Pancreas (tissue), 10 donors: ENCODE measurements at places on chromosomes 7 and 10. TPM values are rescaled to one million over a fixed set of nuclear protein-coding genes. Genes with fewer than 3 reads are reported as not detected.

- no peaks in the 10 kb centered on the region for H3K36me3 ChIP-seq
- no peak overlapping the region for H3K4me3 ChIP-seq
- H3K4me1 ChIP-seq, result no peaks in the 10 kb centered on the region
- H3K27ac ChIP-seq, result no peak overlapping the region
- DNase-seq, result no peak
These were observed 351.2 kb downstream of the GFRA1 start for GRCh38 chr10:115921795-115922194.

- no peaks in the 10 kb centered on the region for H3K36me3 ChIP-seq
- no peak overlapping the region for H3K27ac ChIP-seq
- H3K27me3 ChIP-seq, result no peaks in the 10 kb centered on the region
These were observed 32.8 kb upstream of the FGL2 start for GRCh38 chr7:77232467-77232866.

DNA sequence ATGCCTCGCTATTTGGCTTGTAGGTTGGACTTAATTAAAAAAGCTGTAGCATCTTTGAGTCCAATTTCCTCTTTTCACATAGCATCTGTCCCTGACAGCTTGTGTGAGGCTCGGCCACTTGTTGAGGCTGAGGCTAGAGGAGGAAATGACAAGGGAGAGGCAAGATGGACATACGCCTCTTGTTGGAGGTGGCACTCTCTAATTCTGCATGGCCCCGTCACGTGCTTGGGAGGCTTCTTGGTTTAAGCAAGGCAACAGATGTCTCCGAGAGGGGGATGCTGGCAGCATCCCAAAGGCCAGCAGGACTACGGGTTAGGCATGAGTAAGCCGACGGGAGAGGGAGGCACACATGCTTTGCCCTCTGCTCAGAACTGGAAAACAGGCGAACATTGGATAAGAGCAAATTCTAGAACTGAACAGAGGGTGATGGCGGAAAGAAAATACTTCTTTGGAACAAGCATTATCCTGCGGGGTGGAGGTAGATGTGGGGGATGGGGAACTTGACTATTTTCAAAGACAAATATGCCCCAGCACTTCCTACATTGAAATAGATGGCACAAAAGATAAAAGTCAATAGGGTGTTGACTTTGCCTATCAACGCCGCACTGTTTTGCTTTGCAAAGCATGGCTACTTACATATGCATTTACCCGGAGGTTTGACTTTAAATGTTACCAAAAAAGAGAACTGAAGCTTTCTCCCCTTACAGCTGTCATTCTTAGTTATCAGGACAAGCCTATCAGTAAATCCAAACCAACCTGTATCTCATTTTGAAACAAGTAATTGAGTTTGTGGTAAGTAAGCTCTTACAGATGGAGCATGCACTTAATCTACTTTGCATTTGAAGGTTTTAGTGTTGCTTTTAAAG is 94.8 kb downstream of the CHN2 start:
- no peaks in the 10 kb centered on the region for H3K36me3 ChIP-seq
- H3K4me1 ChIP-seq, result peaks cover 13% of the 10 kb centered on the region

DNA sequence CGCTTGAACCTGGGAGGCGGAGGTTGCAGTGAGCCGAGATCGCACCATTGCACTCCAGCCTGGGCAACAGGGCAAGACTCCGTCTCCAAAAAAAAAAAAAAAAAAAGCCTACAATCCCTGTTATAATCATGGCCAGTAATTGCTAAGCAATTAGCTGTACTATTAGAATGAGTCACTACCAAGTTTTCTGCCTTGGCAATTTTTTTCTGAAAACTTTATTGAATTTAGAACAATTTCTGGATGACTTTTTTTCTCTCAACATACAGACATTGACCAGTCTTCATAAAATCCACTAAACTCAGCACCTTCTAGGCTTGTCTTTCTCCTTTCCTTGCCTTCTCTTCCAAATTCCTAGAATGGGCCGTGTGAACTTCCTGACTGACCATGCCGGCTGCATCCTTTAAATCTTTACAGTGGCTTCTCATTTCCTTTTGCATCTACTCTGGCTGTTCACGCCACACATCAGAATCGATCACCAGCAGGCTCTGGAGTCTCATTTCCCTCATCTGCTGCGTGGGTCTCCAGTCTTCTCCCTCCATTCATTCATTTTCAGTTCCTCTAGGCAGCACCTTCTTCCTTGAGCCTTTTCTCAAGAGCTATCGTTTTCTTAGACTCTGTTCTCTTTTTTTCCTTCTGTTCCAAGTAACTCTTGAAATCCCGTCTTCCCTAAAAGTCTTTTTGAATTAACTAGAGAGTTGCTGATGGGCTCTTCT is 107.9 kb downstream of the KAT6B start:
- no peaks in the 10 kb centered on the region for H3K36me3 ChIP-seq
- H3K4me3 ChIP-seq, result no peak overlapping the region
- DNase-seq, result no peak
- no peaks in the 10 kb centered on the region for H3K27me3 ChIP-seq
- no peak overlapping the region for H3K27ac ChIP-seq

GRCh38 chr7:5630670-5631069 is 150.8 kb downstream of the RNF216 start:
- H3K27ac ChIP-seq, result no peak overlapping the region
- DNase-seq, result no peak
- H3K4me3 ChIP-seq, result no peak overlapping the region
- H3K36me3 ChIP-seq, result no peaks in the 10 kb centered on the region
- H3K4me1 ChIP-seq, result peaks cover 10% of the 10 kb centered on the region

DNA sequence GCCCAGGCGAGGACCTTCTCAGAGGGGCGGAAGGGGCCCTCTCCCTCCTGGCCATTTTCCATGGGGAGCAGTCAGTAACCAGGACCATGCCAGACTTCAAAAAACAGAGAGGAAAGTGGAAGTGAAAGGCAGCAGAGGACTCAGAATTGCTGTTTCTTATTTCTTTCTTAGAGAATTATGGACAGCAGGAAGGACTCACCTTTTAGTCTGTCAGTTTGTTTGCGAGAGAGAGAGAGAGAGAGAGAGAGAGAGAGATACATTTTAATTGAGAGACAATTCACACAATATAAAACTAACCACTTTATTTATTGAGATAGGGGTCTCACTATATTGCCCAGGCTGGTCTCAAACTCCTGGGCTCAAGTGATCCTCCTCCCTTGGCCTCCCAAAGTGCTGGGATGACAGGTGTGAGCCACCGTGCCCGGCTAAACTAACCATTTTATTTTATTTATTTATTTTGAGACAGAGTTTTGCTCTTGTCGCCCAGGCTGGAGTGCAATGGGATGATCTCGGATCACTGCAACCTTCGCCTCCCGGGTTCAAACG is 24.5 kb downstream of the SCD start:
- no peaks in the 10 kb centered on the region for H3K27me3 ChIP-seq
- H3K4me3 ChIP-seq, result no peak overlapping the region
- peak overlapping the region; percentile 79 for H3K27ac ChIP-seq
- H3K4me1 ChIP-seq, result peaks cover 10% of the 10 kb centered on the region

DNA sequence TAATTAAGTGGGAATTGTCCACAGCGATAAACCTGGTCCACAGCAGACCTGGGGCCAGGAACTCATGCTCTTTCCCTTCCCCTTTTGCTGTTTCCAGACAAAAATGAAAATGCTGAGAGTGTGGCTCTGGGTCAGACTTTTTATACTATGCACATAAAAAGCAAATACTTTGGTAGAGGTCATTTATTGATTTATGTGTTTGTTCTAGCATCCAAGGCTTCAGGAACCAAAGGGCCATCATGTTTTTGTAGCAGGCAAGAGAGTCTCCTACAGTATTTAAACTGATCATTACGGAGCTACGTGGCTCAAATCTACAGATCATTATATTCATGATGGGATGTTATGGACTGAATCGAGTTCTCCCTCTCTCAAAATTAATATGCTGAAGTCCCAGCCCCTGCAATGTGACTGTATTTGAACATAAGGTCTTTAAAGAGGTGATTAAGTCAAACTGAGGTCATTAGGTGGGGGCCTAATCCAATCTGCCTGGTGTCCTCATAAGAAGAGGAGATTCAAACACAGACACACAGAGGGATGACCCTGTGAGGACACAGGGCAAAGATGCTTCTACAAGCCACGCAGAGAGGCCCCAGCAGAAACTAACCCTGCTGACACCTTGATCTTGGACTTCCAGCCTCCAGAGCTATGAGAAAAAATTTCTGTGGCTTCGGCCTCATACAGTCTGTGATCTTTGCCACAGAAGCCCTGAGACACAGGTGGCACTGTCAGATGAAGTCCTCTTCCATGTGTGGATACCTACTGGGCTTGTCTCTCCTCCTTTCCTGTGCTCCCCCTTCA is 46.1 kb upstream of the RNF32 start:
- H3K36me3 ChIP-seq, result no peaks in the 10 kb centered on the region
- H3K4me3 ChIP-seq, result no peak overlapping the region

GRCh38 chr10:63579371-63580014 is 58.3 kb downstream of the REEP3 start:
- peaks cover 2% of the 10 kb centered on the region for H3K4me1 ChIP-seq
- no peaks in the 10 kb centered on the region for H3K27me3 ChIP-seq
- H3K36me3 ChIP-seq, result no peaks in the 10 kb centered on the region
- no peak overlapping the region for H3K27ac ChIP-seq

GRCh38 chr7:48452218-48452617 is 281.0 kb downstream of the ABCA13 start:
- H3K4me1 ChIP-seq, result no peaks in the 10 kb centered on the region
- no peak overlapping the region for H3K27ac ChIP-seq
- no peak for DNase-seq
- H3K4me3 ChIP-seq, result no peak overlapping the region
- H3K27me3 ChIP-seq, result no peaks in the 10 kb centered on the region

DNA sequence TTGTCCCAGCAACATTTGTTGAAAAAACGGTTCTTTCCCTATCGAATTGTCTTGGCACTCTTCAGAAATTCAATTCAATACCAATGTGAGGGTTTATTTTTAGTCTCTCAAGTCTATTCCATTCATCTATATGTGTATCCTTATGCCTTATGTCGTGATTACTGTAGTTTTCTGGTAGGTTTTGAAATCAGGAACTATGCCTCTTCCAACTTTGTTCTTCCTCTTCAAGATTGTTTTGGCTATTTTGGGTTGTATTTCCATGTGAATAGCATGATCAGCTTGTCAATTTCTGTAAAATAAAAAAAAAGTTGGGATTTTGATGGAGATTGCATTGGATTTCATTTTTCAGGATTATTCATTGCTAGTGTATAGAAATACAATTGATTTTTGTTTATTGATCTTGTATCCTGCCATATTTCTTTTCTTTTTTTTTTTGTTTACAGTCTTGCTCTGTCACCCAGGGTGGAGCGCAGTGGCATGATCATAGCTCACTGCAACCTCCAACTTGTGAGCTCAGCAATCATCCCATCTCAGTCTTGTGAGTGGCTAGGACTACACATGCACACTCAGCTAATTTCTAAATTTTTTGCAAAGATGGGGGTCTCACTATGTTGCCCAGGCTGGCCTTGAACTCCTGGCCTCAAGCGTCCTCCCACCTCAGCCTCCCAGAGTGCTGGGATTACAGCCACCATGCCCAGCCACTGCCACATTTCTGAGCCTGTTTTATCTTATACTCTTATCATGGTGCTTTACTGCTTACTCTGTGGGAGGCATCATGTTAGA is 46.2 kb upstream of the MKLN1 start:
- H3K36me3 ChIP-seq, result no peaks in the 10 kb centered on the region
- no peaks in the 10 kb centered on the region for H3K4me1 ChIP-seq
- no peak overlapping the region for H3K4me3 ChIP-seq
- DNase-seq, result no peak

Gene DNAJC12
- 15.3 TPM for total RNA-seq

Gene SPDYE16
- total RNA-seq, result 0.31 TPM

DNA sequence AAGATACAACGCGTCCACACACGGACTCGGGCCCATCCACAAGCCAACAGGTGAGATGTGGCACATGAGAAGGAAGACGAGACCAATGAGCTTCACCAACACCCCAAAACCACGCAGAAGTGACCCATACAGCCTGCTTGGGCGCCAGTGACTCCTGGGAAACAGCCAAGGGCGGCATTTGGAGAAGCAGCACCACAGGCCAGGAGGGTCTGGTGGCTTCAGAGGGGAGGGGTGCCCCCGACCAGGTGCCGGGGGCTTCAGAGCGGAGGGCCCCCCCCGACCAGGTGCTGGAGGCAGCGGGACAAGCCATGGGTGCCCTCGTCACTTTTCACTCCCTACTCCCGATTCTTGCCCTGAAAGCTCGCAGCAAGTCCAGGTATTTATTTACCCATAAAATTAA is 140.1 kb downstream of the DIP2C start:
- H3K27ac ChIP-seq, result no peak overlapping the region
- DNase-seq, result no peak
- no peak overlapping the region for H3K4me3 ChIP-seq
- no peaks in the 10 kb centered on the region for H3K4me1 ChIP-seq
- H3K36me3 ChIP-seq, result no peaks in the 10 kb centered on the region

Gene MPP7
- 17.1 TPM for total RNA-seq

DNA sequence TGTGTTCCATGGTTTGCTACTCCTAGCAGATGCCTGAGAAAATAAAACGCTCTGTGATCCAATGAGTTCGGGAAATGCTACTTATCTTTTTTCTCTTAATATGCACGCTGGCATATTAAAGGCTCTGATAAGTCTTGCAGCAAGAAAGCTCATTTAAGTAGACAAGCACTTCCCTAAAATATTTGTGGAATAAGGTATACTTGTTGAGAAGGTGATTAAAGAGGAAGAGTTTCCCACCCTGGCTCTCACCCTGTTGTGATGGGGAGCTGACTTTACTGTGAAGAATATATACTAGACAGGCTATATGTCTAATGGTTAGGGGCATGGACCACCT is 279.4 kb downstream of the RPS24 start:
- no peak overlapping the region for H3K27ac ChIP-seq
- no peaks in the 10 kb centered on the region for H3K36me3 ChIP-seq
- H3K27me3 ChIP-seq, result no peaks in the 10 kb centered on the region
- DNase-seq, result no peak
- no peaks in the 10 kb centered on the region for H3K4me1 ChIP-seq

Gene CHAT
- total RNA-seq, result not detected

DNA sequence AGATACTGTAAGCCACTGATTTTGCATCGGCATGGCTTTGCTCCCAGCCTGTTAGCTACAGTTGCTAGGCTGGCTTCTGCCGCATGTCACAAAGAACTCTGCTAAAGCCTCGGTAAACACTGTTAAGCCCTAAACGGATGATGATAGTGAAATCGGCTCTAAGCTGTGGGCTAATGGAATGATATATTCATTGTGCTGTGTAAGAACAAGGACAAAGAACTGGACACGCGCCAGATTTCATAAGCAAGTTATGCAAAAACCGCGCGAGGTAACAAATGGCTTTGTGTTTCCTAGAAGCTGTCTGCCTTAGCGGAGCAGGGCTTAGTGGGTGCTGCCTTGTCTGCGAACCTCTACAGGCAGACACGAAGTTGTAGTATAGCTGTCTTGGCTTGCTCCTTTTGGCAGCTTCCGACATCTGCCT is 331.3 kb upstream of the COBL start:
- no peak overlapping the region for H3K4me3 ChIP-seq
- H3K4me1 ChIP-seq, result no peaks in the 10 kb centered on the region
- H3K27me3 ChIP-seq, result no peaks in the 10 kb centered on the region
- no peak for DNase-seq
- no peaks in the 10 kb centered on the region for H3K36me3 ChIP-seq
- no peak overlapping the region for H3K27ac ChIP-seq

DNA sequence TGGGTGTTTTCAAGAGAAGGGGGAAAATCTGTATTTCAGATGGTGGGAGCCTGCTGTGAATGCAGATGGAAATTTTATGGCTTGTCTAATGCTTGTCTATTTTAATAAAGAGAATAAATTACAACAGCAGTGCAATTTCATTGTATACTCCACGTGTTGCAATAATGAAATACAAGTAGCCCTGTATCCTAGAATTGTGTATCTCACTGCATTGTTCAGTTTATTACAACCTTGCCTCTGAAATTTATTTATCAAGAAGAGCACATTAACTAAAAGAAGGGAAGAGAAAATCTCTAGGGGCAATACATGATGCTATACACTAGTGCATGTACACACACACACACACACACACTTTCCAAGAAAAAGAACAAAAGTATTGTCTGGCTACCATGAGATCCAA is 21.8 kb downstream of the ANK3 start:
- H3K27me3 ChIP-seq, result no peaks in the 10 kb centered on the region
- DNase-seq, result no peak
- H3K4me3 ChIP-seq, result no peak overlapping the region
- no peak overlapping the region for H3K27ac ChIP-seq
